ENCODE measurements at places on chromosomes 7 and 10.

- no peak for DNase-seq
Observed at GRCh38 chr7:50782375-50783208, at the start of gene GRB10. Gene GRB10 (minus strand): TSS chr7:50782896. CDS start chr7:50732322, 50,574 bp downstream.

DNA sequence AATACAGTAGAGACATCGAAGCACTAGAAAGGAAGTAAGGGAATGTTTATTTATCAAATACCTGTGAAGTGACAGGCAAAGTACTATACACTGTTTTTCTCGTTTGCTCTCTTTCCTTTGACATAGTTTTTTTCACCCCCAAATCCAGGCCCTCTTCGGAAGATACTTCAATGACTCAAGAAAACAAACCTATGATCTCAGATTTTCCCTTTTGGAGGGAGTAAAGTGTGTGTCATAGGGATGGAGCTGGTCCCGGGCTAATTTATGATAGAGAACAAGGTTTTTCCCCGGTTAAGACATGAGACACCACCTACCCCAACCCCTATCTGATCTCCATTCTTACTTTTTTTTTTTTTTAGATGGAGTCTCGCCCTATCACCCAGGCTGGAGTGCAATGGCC lies 61.7 kb downstream of the MAP3K8 start:
- DNase-seq, result no peak

- DNase-seq, result no peak
Observed at GRCh38 chr10:17062493-17062892, 67.1 kb downstream of the CUBN start.

- no peak for DNase-seq
Observed at GRCh38 chr10:19592276-19592675, 224.0 kb upstream of the PLXDC2 start.

GRCh38 chr7:105802604-105803428 lies 73.6 kb downstream of the ATXN7L1 start:
- DNase-seq, result no peak

DNA sequence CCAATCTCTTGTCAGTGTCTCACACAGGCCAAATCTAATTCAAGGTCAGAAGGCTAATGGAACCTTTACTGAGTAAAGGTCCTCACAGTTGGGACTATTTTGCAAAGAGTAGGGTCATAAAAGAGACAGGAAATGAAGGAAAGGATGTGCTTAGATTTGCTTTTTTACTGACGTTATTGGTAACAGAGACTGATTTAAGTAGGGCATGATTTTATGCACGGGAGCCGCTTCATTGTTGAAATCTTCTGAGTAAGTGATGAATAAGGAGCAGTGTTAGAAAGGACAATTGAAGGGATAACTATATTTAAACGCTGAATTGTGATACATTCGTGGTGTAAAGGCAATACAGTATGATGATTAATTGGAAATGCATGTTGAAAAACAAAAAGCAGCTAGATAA lies 261.5 kb downstream of the MALRD1 start:
- DNase-seq, result no peak

DNA sequence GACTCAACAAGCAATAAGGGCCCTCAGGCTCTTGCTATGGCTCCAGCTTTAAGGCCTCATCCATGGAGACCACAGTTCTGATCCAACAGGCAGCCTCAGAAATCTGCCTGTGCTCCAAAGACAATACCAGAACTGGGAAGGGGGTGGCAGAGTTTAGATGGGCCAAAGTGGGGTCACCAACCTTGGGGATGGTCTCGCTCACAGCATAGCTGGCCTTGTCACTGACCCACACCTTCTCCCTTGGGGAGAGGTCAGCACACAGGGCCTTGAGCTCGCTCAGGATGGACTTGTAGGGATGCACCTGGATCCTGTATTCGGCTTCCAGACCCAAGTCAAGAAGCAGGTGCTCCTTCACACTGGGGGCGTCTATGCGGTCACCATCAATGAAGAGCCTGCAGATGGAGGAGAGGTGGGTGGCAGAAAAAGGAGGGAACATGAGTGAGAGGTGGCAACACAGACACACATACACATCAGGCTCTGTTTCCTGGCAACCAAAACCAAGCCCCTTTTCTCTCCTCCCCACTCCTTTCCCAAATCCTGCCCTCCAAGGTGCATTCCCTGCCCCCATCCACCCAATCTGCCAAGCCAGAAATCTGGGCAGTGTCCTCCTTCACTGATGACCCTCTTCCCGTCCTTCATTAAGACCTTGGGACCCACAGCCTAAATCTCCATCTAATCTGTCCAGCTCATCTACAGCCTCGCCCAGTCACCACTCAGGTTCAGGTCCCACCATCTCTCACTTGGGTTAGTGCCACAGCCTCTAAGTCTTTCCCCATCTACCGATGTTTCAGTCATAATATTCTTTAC lies 40.9 kb downstream of the XPNPEP1 start:
- no peak for DNase-seq

DNA sequence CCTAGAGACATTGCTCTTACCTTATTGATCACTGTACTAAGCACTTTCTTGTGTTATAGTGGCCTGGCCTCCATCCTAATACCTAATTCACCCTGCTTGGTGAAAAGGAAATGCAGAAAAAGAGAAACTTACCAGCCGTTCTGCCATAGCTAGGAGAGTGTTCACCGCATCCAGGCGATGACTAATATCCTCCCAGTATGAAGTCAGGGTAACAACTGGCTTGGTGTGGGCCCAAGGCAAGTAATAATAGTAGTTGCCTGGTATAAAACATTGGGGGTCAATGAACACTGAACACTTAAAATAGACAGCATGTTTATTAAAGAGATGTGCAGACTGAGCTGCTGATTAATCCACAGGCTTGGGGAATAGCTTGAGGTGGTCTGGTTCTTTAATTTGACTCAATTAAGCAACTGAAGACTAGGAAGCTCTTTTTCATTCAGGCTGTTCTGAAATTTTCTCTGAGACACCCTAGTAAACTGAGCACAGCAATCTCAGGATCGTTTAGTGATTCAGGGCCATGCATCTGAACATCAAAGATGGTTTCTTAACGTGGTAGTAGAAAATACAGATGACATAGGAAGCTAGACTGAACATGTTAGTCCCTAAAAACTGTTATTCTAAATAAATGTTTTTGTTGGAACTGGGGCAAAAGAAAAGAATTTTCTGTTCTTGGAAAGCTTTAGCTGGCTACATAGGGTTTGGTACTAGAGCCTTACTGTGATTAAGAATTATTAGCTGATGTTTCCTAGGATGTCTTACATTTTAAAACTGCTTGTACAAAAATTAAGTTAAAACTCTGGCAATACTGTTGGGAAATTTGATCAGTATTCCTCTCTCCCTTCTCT lies 102.2 kb downstream of the MYOF start:
- peak; percentile 72 for DNase-seq

- DNase-seq, result no peak
Observed at GRCh38 chr10:72204724-72205123, 11.1 kb upstream of the ANAPC16 start.

DNA sequence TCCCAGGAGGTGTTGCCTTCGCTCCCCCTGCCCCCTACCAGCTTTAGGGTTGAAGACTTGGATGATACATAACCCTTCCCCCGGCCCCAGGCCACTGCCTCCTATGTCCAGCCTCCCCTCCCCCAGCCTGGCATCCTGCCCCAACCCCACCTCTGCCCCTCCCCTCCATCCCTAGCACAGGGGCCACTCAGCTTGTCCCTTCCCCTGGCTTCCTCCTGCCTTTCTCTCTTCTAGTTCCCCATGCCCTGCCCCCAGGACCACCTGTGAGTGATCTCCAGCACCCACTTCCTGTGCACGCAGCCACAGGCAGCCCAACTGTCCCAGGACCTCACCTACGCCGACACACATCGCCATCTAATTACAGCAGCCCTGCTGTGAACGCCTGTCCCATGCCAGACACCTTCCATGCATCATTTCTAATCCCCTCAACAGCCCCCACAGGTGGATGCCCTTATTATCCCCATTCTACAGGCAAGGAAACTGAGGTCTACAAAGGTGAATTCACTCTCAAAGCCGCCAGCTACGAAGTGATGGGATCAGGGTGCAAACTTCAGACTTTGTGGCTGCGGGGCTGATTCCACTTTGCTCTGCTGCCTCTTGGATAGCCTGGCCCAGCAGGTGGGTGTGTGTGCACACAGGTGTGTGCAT lies 82.4 kb upstream of the CHST15 start:
- DNase-seq, result no peak

- no peak for DNase-seq
Observed at GRCh38 chr7:123977081-123977480, 52.0 kb downstream of the SPAM1 start.

DNA sequence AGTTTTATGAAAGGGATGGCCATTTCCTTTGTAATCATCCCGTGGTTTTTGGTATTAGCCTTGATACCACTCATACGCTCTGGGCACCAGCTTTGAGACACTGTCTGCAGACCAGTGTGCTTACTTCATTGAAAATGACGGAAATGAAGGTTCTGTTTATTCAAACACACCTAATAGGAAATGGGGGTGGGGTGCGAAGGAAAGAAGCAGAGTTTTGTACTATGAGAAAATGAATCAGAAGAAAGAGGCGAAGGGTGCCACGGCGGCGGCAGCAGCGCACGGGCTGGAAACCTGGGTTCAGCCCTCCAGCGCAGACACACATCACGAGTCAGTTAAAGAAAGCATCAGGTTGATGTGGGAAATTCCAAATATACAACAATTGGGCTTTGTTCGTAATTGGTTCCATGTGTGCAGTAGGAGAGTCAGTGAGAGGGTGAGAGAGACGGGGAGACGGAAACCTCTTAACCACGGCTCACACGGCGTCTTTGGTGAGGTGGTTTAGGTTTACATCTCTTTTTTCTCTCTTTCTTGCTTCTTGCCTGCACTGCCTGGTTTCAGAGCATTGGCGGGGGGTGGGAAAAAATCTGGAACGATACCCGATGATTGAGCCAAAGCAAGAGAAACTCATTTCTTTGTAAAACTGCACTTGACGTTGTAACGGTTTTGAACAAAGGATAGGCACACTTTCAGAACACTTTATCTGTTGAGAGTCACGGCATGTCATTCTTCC lies 321.2 kb downstream of the FRMD4A start:
- DNase-seq, result peak; percentile 83

DNA sequence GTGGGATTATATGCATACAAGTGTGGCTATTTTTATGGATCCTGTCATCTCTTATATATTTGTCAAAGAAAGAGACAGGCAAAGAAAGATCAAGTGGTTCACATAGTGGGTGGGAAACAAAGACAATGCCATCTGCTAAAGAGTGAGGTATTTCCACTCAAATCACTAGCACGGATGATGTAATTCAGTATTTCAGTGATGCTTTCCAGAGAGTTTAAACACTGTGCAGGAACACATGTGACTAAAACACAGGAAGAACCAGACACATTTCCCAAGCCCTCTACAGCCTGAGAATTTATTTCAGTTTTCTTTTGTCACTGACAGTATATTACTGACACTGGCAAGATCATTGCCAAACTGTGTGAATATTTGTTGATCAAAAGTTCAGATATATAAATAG lies 885.7 kb upstream of the CELF2 start:
- DNase-seq, result no peak

GRCh38 chr7:3453398-3453797 lies 152.3 kb downstream of the SDK1 start:
- no peak for DNase-seq

DNA sequence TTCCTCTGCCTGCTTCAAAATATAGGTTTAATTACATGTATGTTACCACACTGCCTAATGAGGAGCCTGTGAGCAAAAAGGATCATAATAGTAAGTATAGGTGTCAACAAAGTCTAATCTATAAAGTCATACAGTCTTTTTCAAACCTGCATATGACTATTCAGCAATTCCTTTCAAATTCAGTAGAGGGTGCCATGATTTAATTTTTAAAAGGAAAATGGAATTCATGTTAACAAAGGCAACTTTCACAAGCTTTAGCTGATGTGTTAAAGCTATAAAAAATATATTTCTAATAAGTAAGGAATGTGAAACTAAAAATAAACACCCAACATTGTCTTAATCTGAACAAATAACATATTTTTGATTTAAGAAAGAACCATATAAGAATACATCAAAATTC lies 52.1 kb downstream of the MPP7 start:
- DNase-seq, result no peak

All from activated CD4-positive, alpha-beta T cell treated with anti-CD3 and anti-CD28 coated beads for 48 hours (primary cell).